ENCODE measurements at places on chromosomes 16 and 17. TPM values are rescaled to one million over a fixed set of nuclear protein-coding genes. Genes with fewer than 3 reads are reported as not detected.

DNA sequence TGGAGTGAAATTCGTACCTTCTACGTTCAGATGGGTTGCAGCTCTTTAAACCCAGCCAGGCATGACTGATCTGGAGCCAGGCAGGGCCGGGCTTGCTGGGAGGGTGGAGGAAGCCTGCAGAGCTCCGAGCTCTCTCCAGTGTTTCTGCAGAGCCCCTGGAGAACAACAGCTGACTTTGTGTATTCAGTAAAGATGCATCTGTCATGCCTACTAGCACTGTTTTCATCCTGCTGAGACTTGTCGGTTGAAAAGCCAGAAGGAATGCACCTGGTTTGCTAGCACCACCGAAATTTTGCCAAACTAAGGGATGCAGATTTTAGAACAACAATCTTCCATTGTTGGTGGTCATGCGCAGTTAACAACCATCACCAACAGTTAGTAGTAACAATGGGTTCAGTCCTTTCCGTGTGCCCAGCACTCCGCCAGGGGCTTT, 22.4 kb upstream of the SCNN1B start:
- DNase-seq = peak; percentile 37

The HS3ST2 gene
- total RNA-seq = 30.7 TPM

GRCh38 chr16:89720551-89720812, 216 bp downstream of the VPS9D1 start:
- no peak for DNase-seq

DNA sequence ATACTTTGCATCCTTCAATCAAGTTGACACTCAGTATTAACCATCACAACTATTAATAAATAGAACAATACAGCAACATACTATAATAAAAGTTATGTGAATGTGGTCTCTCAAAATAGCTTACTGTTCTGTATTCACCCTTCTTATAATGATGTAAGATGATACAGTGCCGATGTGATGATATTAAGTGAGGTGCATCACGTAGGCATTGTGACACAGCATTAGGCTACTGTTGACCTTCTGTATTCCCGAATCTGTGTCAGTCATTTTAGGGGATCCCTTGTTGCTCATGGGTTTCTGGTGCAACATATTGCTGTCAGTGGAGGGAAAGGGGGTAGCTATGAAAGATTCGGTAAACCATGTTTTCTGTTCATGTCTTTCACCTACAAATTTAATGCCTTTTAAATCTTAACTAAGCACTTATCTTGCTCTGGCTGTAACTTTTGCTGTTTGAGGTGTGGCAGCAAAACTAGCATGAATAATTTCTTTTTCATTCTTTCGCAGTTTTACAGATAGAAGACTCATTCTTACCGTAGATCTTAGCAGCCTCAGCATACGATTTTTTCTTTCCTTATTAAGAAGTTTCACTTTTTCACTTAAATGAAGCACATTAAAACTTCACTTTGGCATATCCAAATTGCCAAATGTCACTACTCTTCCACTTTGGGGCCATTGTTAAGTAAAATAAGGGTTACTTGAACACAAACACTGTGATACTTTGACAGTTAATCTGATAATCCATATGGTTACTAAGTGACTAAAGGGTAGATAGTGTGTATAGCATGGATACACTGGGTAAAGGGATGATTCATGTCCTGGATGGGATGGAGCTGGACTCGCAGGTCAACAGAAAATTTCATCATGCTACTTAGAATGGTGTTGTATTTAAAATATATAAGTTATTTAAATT, 29.6 kb downstream of the NFAT5 start:
- no peak for DNase-seq

The SHBG gene
- 1.6 TPM for total RNA-seq

The GCGR gene
- total RNA-seq = not detected

- DNase-seq = no peak
Measured at GRCh38 chr16:14013145-14013570, 58.0 kb upstream of the MRTFB start.

DNA sequence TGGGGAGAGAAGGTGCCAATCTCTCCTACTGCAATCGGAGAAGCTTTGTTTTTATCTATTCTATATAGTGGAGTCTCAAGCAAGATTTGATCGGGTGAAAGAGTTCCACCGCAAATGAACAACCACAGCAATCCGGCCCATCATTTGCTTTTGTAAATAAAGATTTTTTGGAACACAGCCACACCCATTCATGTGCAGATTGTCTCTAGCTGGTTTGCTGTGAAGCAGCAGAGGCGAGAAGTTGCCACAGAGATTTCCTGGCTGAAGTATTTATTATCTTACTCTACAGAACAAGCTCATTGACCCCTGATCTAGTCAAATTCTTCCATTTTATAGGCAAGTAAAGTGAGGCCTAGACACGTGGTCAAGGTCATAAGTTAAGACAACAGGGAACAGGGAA, 195.5 kb upstream of the TNRC6C start:
- no peak for DNase-seq

- DNase-seq = no peak
Measured at GRCh38 chr16:58118801-58119508, 10.2 kb downstream of the CFAP20 start.

GRCh38 chr16:87150681-87151280, 166.4 kb downstream of the C16orf95 start:
- DNase-seq = no peak

GRCh38 chr17:22090263-22090935, 398.1 kb downstream of the KCNJ18 start:
- no peak for DNase-seq

The CRYM gene
- 69.1 TPM for total RNA-seq

DNA sequence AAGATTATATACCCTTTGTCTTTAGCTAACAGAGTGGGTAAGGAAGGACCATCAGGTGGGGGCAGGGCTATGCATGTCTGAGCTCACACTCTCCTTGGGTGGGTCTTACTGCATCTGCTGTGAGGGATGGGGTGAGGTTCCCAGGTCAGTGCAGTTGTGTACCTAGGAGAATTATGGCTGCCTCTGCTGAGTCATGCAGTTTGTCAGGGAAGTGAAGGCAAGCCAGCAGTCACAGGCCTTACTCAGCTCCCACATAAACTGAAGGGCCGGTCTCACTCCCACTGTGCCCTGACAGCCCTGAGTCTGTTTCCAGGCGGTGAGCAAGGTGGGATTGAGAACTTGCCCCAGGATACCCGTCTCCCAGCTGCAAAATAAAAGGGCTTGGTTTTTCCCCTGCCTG, 328.6 kb downstream of the MAP2K6 start:
- no peak for DNase-seq

DNA sequence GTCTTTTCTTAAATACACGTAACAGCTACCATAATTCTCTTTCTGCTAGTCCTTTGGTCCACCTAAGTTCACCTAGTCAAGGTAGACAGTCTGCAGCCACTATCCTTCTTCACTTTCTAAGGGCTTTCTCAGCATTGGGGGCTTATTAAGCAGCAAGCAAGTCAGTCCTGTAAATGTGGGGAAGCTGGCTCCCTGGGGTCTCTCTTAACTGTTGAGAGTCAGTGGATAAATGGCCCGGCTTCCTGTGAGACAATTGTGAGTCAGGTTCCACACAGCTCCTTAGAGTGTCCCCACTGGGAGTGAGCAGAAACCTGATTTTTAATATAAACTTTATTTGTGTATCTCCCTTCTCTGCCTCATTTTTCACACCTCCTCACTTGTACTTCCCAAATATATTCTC, 132.1 kb downstream of the CDH13 start:
- DNase-seq = no peak

GRCh38 chr16:5604770-5605169, 507.2 kb upstream of the EEF2KMT start:
- peak; percentile 40 for DNase-seq

The CD300LB gene
- not detected for total RNA-seq

DNA sequence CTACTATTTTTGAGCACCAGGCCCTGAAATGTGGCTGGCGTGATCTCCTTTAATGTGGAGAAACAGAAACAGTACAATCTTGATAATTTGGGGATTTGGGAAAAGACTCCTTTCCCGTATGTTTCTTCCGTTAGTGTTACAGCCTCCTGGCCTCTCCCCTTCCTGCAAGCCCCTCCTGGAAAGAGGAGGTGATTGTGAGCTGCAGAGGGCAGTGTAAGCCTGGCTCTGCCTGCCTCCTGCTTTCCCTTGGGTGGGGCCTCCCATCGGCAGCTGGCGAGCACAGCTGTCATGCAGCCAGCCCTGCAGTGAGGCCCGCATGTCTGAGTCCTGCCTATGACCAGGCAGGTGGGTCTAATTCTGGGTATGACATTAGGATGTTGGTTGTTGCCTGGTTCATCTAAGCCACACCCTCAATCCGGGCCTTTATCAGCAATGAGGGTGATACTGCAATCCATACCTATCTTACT, 48.7 kb upstream of the WSB1 start:
- DNase-seq = peak; percentile 82

- no peak for DNase-seq
Measured at GRCh38 chr16:50941681-50942080, 199.8 kb downstream of the CYLD start.

The CNGB1 gene
- 7.1 TPM for total RNA-seq

- no peak for DNase-seq
Measured at GRCh38 chr17:68470961-68471360, 13.7 kb upstream of the WIPI1 start.

The ITGAL gene
- 3.1 TPM for total RNA-seq

DNA sequence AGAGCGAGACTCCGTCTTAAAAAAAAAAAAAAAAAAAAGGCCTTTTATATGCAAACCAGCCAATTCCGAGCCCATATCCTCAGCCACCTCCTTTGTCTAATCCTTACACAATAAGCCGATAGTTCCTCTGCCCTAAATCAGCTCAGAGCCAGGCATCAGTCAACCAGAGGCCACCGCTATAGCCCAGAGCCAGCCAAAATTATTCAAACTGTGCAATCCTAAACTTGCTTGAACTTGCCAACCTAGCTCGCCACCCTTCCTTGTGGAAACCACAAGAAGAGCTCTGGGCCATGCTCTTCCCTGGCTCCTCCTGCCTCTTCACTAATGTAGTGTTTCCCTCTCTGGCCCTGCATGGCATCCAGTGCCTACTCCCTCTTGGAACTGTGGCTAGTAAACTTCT, 17.7 kb downstream of the ITGAL start:
- no peak for DNase-seq

DNA sequence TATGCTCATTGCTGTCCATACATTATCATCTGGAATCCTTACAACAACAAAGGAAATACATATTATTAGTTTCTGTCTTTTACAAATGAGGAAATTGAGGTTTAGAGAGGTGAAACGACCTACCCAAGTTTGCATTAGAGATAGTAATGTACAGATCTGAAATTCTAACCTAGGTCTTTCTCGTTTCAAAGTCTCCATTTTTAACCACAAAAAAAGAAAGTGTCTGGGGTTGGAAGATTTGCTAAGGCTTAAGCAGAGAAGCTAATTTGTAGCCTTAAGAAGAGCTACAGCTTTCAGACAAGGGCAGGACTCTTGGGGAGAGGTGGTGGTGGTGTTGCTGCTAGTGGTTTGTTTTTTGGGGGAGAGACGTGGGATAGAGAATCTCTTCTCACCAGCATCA, 19.2 kb downstream of the CIITA start:
- DNase-seq = no peak

GRCh38 chr17:71987634-71988033, 133.2 kb upstream of the SOX9 start:
- no peak for DNase-seq

DNA sequence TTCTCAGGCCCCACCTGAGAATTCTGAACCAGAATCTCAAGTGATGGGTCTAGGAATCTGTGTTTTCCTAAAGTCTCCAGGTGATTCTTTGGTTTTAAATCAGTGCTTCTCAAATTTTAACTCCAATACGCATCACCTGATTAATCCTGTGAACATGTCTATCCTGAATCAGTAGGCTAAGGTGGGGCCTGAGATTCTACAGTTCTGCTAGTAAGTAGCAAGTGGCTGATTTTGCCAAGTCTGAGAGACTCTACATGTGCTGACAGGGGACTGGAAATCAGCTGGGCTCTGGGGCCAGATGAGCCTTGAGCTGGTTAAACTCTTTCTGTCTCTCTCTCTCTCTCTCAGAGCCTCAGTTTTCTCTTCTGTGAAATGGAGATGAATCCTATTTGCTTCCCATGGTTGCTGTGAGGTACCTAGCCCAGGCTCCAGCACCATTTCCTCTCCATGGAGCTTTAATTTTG, 9.0 kb downstream of the CCR7 start:
- DNase-seq = no peak

DNA sequence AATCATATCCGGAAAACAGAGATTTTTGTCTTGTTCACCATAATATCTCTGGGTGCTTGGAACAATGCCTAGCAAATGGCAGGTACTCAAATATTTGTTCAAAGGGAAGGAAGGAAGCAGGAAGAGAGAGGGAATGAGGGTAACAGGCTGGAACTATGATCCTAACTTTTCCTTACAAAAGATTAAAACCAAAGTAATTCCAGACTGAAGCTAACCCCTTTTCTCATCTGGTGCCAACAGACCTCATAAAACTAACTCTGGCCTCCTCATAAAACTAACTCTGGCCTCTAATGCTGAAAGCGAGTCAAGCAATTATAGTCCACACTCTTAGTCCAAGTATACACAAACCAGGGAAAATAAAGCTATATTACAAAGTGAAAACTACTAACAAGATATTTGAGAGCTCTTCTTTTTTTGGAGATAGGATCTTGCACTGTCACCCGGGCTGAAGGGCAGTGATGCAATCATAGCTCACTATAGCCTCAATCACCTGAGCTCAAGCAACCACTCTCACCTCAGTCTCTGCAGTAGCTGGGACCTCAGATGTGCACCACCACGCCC, 84.6 kb downstream of the KANSL1 start:
- DNase-seq = no peak

The LRRC75A gene
- total RNA-seq = 13.6 TPM

The CA4 gene
- 16.8 TPM for total RNA-seq

The KCNG4 gene
- total RNA-seq = 0.48 TPM

The ADORA2B gene
- 8.2 TPM for total RNA-seq

- DNase-seq = no peak
Measured at GRCh38 chr17:63423251-63423950, 22.7 kb downstream of the CYB561 start.

DNA sequence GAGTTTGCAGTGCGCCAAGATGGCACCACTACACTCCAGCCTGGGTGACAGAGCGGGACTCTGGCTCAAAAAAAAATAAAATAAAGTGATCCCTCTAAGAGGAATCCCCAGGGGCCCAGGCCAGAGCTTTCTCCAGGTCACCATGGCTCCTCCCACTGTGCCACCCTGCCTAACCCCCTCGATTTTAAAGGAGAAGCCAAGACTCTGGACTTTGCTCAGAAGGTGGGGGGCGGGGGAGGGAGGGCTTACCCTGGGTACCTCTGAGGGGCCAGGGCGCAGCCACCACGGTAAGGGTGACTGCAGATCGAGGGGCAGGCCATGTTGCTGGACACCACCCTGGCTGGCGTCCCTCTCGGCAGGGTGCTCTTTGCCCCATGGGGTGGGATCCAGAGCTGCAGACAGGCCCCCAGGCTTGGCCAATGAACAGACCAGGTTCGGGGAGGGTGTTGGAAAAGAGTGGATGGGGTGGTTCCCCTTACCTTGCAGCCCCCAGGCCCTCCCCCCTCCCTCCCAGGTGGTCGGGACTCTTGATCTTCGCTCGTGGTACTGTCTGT, 455 bp upstream of the GRB7 start:
- DNase-seq = no peak

The PTX4 gene
- 0.49 TPM for total RNA-seq

The ZG16 gene
- total RNA-seq = not detected

The AGRP gene
- total RNA-seq = not detected

Measured in dorsolateral prefrontal cortex (tissue), 122 donors.